ENCODE measurements at places on chromosomes 5 and 9.

- no peaks in the 10 kb centered on the region for H3K36me3 ChIP-seq
- H3K4me1 ChIP-seq = no peaks in the 10 kb centered on the region
- no peak overlapping the region for H3K4me3 ChIP-seq
- H3K27ac ChIP-seq = no peak overlapping the region
- no peak for DNase-seq
Observed at GRCh38 chr9:138096519-138096845, 218.9 kb downstream of the CACNA1B start.

DNA sequence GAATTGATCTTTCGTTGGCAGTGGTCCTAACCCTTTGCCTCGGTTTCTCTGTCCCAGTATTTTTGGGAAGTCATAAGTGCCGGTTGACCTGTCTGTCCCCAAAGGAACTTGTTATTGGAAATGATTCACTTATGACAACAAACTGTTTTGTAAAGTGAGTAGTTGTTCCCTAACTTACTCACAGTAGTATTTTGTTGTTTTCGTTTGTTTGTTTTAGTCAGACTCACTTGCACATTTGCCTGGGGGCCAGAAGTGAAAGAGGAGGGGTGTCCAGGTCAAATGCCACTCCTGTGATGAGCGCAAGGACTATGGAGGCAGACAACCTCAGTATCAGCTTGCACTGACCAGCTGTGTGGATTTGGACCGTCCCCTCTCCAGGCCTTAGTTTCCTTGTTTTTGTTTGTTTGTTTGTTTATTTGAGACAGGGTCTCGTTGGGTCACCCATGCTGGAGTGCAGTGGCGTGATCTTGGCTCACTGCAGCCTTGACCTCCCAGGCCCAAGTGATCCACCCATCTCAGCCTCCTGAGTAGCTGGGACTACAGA, 47.3 kb downstream of the ANKRD55 start:
- peaks cover 6% of the 10 kb centered on the region for H3K4me1 ChIP-seq
- no peak for DNase-seq
- no peaks in the 10 kb centered on the region for H3K36me3 ChIP-seq
- H3K4me3 ChIP-seq = no peak overlapping the region

GRCh38 chr5:127373858-127374491, 83.4 kb downstream of the MEGF10 start:
- no peak for DNase-seq
- H3K4me1 ChIP-seq = no peaks in the 10 kb centered on the region
- H3K36me3 ChIP-seq = no peaks in the 10 kb centered on the region

DNA sequence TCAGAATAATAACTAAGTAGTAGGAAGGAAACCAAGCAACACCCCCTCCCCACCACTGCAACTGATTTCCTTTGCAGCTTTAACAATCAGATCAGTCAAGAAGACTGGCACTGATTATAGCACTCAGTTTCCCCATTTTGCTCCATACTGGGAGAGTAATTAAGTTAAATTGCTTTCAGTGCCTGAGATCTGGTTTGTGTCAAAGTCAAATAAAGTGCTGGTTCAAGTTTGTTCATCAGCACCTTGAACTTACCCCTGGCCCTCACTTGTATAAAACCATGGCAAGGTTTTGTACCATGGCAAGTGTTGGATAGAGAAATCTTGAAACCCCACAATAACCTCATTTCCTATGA, 290.2 kb upstream of the SEMA6A start:
- H3K4me3 ChIP-seq = no peak overlapping the region
- no peak overlapping the region for H3K27ac ChIP-seq

GRCh38 chr9:118577121-118577520, 792.1 kb downstream of the BRINP1 start:
- DNase-seq = no peak
- H3K27me3 ChIP-seq = no peaks in the 10 kb centered on the region
- H3K36me3 ChIP-seq = no peaks in the 10 kb centered on the region

GRCh38 chr9:42386477-42386876, 203.0 kb downstream of the SPATA31A6 start:
- H3K4me1 ChIP-seq = no peaks in the 10 kb centered on the region
- no peaks in the 10 kb centered on the region for H3K36me3 ChIP-seq
- no peak for DNase-seq
- no peaks in the 10 kb centered on the region for H3K27me3 ChIP-seq
- H3K4me3 ChIP-seq = no peak overlapping the region

GRCh38 chr9:129595311-129595741, 25.6 kb downstream of the C9orf50 start:
- H3K27me3 ChIP-seq = peaks cover 14% of the 10 kb centered on the region
- H3K27ac ChIP-seq = no peak overlapping the region
- DNase-seq = no peak
- peaks cover 43% of the 10 kb centered on the region for H3K4me1 ChIP-seq
- H3K36me3 ChIP-seq = no peaks in the 10 kb centered on the region
- H3K4me3 ChIP-seq = no peak overlapping the region
